Ascending aorta (tissue), 2 donors: ENCODE measurements at places on chromosomes 1 and 21.

GRCh38 chr1:32989160-32990050 lies 24.8 kb upstream of the RNF19B start:
- H3K4me1 ChIP-seq, result no peaks in the 10 kb centered on the region
- no peak overlapping the region for H3K4me3 ChIP-seq

- peaks cover 26% of the 10 kb centered on the region for H3K4me1 ChIP-seq
- H3K36me3 ChIP-seq, result no peaks in the 10 kb centered on the region
- DNase-seq, result no peak
- no peaks in the 10 kb centered on the region for H3K27me3 ChIP-seq
- no peak overlapping the region for H3K4me3 ChIP-seq
Measured at GRCh38 chr1:198116469-198116868, 40.3 kb upstream of the NEK7 start.

GRCh38 chr1:212710566-212710965 lies 10.9 kb upstream of the BATF3 start:
- no peaks in the 10 kb centered on the region for H3K4me1 ChIP-seq
- DNase-seq, result no peak
- no peak overlapping the region for H3K4me3 ChIP-seq
- H3K27me3 ChIP-seq, result no peaks in the 10 kb centered on the region

- DNase-seq, result no peak
- H3K4me3 ChIP-seq, result no peak overlapping the region
- no peak overlapping the region for H3K27ac ChIP-seq
- H3K27me3 ChIP-seq, result no peaks in the 10 kb centered on the region
- no peaks in the 10 kb centered on the region for H3K4me1 ChIP-seq
Measured at GRCh38 chr1:69932760-69933159, 272.6 kb downstream of the LRRC40 start.

GRCh38 chr1:61808968-61809367 lies 66.7 kb downstream of the PATJ start:
- H3K27ac ChIP-seq, result no peak overlapping the region
- H3K27me3 ChIP-seq, result no peaks in the 10 kb centered on the region
- H3K4me1 ChIP-seq, result peaks cover 3% of the 10 kb centered on the region
